ENCODE measurements at places on chromosomes 12 and 14.

GRCh38 chr12:132268674-132269073 lies 60.7 kb downstream of the GALNT9 start:
- DNase-seq: no peak

DNA sequence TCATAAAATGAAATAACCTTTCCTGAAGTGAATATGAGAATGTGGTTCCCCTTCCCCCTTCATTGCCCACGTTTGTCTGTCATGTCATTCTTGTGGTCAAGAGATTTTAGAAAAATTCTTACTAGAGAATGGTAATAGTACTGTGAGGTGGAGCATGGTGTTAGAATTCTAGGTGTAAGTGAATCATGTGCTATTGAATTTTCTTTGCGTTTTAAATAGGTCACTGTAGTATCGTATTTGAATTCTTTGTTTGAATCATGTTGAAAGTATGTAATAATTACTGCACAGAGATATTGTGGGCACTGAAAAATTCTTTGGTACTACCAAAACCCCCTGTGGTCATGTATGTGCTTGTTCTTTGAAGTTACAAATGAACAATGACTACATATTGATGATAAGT lies 49.9 kb downstream of the FUT8 start:
- no peak for DNase-seq

- DNase-seq: no peak
Observed at GRCh38 chr12:6218347-6218925, 18.2 kb downstream of the CD9 start.

- DNase-seq: no peak
Observed at GRCh38 chr14:37807722-37808121, 212.3 kb downstream of the TTC6 start.

GRCh38 chr12:104360157-104360556 lies 56.6 kb downstream of the EID3 start:
- no peak for DNase-seq

- peak; percentile 9 for DNase-seq
Observed at GRCh38 chr12:89707703-89708564, 704 bp downstream of the ATP2B1 start.

DNA sequence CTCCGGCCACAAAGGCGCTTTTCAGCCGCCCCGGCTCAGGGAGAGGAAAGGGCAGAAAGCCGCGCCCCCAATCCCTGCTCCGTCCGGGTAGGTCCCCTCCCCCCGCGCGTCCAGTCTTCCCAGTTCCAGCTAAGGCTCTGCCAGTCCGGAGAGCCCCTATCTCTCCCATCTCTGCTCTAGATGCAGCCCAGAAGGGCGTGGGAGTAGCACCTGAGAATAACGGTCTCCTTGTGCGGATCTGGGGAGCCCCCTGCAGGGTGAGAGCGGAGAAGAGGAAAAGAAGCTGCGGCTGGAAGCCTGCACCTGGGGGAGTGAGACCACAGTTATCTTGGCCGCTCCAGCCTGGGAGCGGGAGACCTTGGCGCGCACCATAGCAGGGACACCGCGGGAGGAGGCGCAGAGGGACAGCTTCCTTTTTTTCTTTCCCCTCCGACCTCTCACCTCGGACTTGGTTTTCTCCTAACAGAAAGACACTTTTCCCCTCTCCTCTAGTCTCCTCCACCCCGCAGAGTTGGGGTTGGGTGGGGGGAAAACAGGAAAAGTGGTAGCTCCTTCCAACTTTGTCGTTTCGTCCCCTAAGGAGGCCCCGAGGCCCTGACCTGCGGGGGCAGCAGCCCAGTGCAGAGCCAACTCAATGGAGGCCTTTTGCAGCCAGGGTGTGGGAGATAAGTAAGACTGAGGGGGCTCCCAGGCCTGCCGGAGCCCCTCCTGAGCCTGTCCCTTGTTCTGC lies 2.4 kb downstream of the DHH start:
- DNase-seq: no peak

DNA sequence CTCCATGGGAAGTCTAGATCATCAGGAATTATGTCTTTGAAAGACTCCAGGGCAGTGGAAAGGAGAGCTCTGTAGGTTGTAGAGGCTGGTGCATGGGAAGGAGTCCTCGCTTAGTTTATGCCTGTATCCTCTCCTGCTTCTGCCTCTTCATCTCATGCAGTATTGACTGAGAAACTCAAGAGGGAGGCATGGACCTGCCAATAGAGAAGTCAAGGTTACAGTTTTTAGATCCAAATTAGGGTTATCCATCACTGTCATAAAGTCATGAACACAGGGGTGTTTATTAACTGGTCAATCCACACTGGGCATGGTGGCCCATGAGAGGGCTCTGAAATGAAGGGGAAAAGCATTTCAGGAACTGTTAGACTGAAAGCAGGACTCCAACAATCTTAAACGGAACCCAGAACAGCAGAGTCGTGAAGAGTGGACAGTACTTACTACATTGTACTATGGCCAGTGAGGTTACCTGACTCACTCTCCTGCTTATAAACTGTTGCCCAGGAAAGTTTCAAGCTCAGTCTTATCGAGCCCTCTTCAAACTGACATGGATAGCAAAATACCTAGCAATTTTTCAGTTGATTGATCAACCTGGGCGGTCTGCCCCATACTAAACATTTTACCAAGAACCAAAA lies 30.1 kb upstream of the DHRS7 start:
- no peak for DNase-seq

GRCh38 chr14:23102801-23103200 lies 2.0 kb downstream of the CIROP start:
- DNase-seq: no peak

- no peak for DNase-seq
Observed at GRCh38 chr14:79740066-79740601, 471.2 kb downstream of the DIO2 start.

DNA sequence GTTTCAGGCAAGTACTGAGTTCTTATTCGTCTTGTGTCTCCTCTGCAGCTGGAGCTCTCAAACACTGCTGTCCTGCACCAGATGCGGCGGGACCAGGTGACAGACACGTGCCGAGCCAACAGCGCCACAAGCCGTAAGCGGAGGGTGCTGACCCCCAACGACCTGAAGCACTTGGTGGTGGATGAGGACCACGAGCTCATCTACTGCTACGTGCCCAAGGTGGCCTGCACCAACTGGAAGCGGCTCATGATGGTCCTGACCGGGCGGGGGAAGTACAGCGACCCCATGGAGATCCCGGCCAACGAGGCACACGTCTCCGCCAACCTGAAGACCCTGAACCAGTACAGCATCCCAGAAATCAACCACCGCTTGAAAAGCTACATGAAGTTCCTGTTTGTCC lies 201.2 kb downstream of the SLC41A2 start:
- DNase-seq: no peak

- no peak for DNase-seq
Observed at GRCh38 chr12:48092611-48093010, 13.3 kb downstream of the SENP1 start.

- no peak for DNase-seq
Observed at GRCh38 chr14:104582662-104583061, 3.1 kb downstream of the C14orf180 start.

DNA sequence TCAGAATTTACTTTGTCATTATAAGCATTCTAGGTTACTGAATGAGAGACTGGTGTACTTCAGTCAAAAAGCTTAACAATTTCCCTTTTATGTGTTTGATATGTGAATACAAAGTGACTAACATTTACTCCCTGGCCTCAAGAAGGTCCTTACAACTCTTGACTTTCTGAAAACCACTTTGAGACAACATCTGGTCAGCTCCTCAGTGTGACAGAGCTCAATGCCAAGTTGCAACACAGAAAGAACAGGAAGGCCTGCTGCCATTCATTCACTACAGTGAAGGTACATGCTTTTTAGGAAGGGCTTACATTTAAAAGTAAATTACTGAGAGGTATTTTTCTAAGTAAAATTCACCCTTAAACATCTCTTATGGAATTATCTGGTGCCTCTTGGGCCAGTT lies 2.3 kb upstream of the NAA30 start:
- DNase-seq: no peak

GRCh38 chr12:58917699-58918468 lies 2.4 kb downstream of the LRIG3 start:
- DNase-seq: no peak

DNA sequence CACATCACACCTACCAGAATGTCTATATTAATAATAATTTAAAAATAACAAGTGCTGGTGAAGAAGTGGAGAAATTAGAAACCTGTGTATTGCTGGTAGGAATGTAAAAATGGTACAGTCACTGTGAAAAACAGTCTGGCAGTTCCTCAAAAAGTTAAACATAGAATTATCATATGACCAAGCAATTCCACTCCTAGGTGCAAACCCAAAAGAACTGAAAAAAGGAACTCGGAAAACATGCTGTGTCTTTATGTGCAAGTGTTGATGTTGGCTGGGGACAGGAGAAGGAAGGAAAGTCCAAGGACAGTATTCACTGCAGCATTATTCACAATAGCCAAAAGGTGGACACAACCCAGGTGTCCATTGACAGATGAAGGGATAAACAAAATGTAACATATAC lies 146.5 kb downstream of the TTC7B start:
- DNase-seq: no peak

GRCh38 chr12:111784953-111785352 lies 18.2 kb downstream of the ALDH2 start:
- no peak for DNase-seq

DNA sequence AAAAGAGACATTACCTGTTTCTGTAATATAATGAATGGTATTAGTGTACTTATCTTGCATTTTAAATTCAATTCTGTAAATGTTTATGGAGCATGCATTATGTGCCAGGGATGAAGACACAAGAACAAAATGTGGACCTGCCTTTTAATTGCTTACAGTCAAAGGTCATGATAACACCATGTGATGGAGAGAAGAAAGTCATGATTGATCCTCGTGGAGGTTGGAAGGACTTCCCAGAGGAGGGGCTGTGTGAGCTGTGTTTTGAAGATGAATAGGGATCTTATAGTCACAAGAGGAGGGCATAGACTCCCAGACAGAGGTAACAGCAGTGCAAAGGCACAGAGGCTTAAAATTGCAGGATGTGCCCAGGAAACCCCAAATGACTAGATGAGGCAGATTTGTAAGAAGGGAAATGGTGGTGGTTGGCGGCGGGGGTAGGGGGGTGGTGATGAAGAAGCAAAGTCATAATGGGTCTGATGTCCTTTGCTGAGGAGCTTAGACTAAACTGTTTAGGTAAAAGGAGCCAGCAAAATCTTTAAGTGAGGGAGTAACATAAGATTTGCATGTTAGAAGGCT lies 151.5 kb downstream of the PRKCH start:
- DNase-seq: peak; percentile 74

- no peak for DNase-seq
Observed at GRCh38 chr14:77961847-77962580, 162.1 kb downstream of the ADCK1 start.

- no peak for DNase-seq
Observed at GRCh38 chr12:54975875-54976274, 8.7 kb downstream of the TESPA1 start.

DNA sequence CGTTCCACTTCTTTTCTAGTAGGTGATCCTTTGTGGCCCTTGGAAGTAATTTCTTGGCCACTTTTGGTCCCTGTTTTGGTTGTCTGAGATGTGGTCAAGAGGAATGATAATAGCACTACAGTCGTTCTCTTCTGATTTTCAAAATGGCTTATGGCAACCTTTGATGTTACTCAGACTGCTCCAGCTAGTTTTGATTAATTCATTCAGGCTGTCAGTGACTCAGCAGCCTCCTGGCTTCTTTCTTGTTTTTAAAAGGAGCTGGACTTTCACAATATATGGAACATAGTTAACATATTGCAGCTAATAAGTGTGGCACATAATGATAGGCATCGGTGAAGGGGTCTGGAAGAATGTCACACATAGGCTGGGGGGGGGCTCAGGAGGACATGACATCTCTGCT lies 47.3 kb downstream of the WDR20 start:
- no peak for DNase-seq

- peak; percentile 73 for DNase-seq
Observed at GRCh38 chr12:9760699-9761418, at the start of gene CD69. Gene CD69 (minus strand): TSS chr12:9760901. CDS start chr12:9760820, 81 bp downstream.

DNA sequence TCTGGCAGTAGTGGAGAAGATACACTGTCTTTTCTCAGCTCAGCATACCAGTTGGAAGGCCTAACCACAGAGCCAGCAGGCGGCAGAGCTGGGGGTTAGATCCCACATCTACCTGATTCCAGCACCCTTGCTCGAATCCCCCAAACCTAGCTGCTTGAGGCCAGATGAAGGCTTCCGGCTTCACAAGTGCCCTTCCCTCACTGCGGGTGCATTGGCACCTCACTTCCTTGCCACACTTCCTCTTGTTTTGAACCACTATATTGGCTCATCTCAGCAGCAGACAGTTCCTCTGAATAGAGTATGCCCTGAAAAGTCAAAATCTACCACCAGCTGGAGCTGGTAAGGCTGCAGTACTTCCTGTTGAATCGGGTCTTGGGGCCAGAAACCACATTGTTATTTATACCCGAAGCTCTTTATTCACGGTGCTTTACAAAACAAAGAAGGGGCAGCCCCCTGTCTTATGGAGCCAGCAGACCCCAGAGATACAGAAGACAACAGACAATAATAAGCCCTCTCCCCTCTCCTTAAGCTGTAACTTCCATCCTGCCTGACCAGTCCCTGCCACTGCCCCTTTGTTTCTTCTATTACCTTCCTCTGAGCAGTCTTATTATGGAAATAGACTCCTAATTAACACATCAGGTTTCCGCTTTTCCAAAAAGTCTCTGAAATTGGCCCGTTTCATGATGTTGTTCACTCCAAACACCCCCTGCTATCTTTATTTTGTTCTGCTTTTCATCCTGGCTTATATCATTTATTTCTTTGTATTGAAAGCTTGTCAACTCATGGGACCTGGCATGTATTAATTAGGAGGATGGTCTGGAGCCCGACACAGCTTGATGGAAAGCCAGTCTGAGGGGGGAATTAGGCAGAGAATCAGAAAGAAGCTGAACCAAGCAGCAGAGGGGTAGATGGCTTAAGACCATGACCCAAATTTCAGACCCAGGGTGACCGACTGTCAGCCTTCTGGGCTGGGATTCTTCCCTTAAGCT lies 233.5 kb downstream of the EFCAB11 start:
- peak; percentile 71 for DNase-seq

GRCh38 chr14:21498540-21499526 lies 12.3 kb downstream of the METTL3 start:
- DNase-seq: peak; percentile 13

GRCh38 chr12:49161092-49161795 lies 27.6 kb downstream of the TUBA1A start:
- DNase-seq: no peak

DNA sequence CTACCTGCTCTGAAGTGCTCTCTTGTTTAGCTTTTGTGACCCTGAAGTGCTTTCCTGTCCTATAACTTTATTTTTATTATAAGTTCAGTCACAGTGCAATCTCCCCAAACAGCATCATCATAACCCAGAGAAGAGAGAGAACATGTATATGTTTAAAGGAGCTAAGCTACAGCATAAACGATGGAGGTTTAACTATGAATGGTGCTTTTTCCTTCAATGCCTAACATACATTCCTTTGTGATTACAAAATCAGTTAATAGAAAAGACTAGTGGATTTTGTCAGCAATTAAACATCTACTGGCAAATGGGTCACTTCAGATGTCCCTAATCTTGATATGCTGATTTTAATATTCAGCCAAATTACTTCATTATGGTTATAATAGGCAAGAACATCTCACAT lies 46.4 kb downstream of the ZFYVE21 start:
- no peak for DNase-seq

- no peak for DNase-seq
Observed at GRCh38 chr12:28390761-28391385, 200.6 kb downstream of the CCDC91 start.
